ENCODE measurements at places on chromosomes 7 and 10.
A peak's percentile ranks its signal among the peaks of the same experiment; 100 is the strongest.

GRCh38 chr10:101020427-101021075 lies 10.4 kb downstream of the PDZD7 start:
- no peak for DNase-seq

- no peak for DNase-seq
Measured at GRCh38 chr7:105209870-105210269, 178.9 kb downstream of the SRPK2 start.

- DNase-seq: no peak
Measured at GRCh38 chr10:110848106-110848505, 23.6 kb upstream of the PDCD4 start.

- DNase-seq: no peak
Measured at GRCh38 chr10:105706281-105707026, 1065.4 kb downstream of the SORCS3 start.

GRCh38 chr7:29459589-29459988 lies 104.0 kb upstream of the PRR15 start:
- DNase-seq: no peak

- no peak for DNase-seq
Measured at GRCh38 chr7:11843113-11843765, 11.2 kb upstream of the THSD7A start.

DNA sequence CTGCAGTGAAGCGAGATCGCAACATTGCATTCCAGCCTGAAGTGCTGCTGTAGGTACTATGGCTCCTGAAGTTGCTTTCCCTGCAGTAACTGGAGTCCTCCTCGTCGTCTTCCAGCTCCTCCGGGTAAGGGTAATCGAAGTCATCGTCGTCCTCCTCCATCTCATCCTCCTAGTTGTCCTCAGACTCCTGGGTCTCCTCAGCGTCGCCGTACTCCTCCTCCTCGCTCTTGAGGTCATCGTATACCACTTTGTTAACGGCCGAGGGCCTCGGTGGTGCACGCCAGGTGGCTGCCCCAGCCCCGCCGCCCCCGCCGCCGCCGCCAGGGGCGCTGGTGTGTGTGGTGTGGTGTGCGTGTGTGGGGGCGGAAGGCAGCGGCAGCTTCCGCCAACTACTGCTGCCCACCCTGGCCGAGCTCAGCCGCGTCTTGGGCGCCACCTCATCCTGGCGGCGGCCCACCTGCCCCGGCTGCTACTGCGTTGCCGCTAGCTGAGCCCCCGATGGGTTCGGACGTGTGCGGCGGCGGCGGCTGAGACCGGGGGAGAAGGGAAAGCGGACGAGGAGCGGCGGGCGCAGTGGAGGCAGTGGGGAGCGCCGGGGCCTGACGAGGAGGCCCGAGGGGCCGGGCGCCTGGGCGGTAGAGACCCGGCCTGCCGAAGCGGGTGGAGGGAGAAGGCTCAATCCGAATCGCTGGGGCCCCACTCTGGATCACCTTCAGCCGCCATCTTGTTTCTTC lies 11.8 kb upstream of the ACBD5 start:
- DNase-seq: peak; percentile 81

GRCh38 chr7:147664541-147664940 lies 926.0 kb upstream of the C7orf33 start:
- DNase-seq: no peak

DNA sequence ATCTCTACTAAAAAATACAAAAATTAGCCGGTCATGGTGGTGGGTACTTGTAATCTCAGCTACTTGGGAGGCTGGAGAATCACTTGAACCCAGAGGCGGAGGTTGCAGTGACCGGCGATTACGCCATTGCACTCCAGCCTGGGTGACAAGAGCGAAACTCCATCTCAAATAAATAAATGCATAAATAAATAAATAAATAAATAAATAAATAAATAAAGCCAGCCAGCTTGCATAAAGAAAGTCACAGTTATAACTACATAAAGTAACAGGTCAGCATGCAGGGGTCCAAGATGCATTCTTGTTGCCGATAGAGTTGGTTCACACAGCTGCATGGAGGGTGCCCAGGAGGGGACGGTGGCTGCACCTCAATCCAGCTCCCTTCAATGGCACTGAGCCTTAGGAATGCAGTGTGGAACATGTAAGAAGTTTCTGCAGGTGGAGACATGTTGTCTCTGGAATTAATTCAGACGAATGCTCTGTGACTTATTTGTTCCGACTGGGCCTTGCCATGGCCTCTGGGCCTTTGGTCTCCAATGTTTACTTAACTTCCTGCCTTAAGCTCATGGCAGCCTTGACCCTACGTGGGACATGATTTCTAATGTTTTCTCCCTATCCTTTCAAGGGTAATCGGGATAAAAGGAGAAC lies 159.6 kb upstream of the PRKCQ start:
- DNase-seq: no peak

DNA sequence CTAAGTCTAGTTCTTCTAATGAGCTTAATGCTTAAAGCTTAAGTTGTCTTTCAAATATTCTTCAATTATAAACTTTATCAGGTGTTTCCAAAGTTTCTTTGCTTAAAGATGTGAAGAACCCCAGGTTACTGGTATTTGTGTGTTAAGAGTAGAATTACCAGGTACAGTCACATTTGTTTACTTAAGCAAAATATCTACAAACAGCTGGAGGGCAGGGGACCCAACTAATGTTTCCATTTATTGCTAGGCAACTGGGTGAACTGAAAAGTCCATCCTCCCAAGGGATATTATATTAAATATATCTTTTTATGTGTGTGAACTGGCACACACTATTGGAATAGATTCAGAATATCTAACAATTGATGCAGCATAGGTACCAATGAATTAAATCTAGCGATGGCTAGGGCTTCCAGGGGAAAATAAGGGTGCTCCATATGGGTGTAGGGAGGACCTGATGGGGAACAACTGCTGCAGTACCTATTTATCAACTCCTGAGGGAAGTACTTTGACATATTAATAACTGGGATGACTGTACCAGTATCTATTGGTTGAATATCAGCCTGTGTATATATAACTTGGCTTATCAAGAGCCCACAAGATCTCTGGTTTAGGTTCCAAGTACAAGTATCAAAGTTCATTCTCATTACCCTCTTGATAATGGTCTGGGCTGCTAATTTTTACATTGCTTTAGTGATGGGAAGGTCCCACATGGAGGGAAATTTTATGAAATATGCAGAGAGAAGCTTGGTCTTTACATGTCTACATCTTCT lies 10.3 kb upstream of the AGR3 start:
- DNase-seq: no peak

- DNase-seq: no peak
Measured at GRCh38 chr7:137789215-137789882, 57.4 kb downstream of the DGKI start.

- DNase-seq: peak; percentile 54
Measured at GRCh38 chr10:6089334-6090219, 743 bp downstream of the RBM17 start.

DNA sequence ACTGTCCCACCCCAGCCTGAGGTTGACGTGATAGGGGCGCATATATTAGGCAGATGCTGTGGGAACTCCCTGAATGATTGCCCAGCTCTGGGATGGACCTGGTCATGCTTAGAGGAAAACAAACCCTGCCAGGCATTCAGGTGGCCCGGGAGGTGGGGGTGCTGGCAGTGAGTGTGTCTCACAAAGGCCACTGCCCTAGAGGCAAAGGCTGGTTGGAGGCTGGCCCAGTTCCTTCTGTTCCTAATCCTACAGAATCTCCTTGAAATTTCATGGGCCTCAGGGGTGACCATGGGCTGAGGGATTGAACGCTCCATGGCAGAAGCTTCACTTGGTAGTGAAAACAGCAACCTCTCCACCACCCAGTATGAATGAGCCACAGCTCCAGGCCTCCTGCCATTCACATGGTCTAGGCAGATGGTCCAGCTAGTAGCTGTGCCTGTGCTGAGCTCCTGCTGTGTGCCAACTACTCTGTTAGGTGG lies 25.6 kb downstream of the ADRA2A start:
- DNase-seq: no peak

DNA sequence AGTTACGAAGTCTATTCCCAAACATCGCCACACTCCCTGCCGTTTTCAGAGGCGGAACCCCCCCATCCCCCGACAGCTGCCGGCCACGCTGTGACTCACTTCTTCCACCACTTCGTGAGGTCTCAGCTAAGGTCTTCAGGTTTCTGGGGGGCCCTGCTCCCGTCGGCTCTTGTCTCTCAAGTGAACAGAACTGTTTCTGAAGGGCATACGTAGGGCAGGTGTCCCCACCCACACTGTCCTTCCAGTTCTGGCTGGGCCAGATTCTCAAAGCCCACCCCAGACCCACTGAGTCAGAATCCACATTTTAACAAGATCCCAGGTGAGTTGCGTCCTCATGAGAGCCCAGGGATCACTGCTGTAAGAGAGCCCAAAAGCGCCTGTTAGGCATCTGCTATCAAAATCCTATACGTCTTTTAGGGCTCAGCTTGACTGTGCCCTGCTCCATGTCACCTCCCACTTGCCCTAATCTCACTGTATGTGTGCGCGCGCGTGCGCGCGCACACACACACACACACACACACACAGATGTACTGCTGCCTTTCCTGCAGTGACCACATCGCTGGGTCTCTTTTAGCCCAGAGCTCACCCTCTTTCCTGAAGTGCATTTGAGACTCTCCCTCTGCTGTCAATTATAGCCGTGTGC lies 78.8 kb downstream of the PROSER2 start:
- DNase-seq: no peak

DNA sequence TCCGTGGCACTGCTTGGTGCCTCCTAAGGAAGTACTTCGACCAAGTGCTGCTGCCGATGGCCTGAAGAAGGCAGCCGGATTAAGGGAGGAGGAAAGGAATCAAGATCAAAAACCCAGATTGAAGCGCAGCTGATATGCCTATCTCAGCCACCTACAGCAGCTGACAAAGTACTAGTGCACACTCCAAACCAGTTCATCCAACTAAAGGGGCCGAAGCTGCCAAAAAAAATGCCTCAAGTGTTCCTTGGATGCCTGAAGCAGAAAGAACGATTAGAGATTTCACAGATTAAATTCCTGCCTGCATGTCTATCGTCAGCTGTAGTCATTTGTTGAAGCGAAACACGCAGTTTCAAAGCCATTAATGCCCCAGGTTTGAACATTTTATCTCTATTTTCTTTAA lies 65.7 kb downstream of the TNRC18 start:
- DNase-seq: no peak

DNA sequence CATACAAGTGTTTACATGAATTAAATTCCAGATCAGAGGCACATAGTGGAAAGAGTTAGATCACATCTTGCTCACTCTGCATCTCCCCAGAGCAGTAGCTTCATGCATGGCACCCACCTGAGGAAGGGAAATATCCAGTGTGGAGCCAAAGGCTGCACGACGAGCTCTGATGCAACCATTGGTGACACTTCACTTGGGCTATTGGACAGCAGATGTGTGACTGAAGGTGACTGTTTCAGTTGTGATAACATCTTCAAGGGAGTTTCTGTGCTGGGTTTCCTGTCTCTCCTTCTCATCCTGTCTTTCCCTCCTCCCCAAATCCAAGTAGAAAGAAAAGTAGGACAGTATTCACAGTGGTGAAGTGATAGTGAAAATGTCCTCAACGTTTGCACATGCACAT lies 115.0 kb downstream of the TAF3 start:
- DNase-seq: no peak

- DNase-seq: no peak
Measured at GRCh38 chr10:33893506-33893905, 559.0 kb upstream of the NRP1 start.

GRCh38 chr7:40587419-40587818 lies 452.6 kb downstream of the SUGCT start:
- DNase-seq: no peak

GRCh38 chr10:32073659-32074058 lies 17.4 kb upstream of the KIF5B start:
- DNase-seq: no peak

- DNase-seq: peak; percentile 85
Measured at GRCh38 chr10:3783316-3783681, 1.7 kb downstream of the KLF6 start.

- no peak for DNase-seq
Measured at GRCh38 chr7:11428877-11429581, 403.0 kb downstream of the THSD7A start.

GRCh38 chr7:105849122-105849855 lies 27.1 kb downstream of the ATXN7L1 start:
- DNase-seq: peak; percentile 83

DNA sequence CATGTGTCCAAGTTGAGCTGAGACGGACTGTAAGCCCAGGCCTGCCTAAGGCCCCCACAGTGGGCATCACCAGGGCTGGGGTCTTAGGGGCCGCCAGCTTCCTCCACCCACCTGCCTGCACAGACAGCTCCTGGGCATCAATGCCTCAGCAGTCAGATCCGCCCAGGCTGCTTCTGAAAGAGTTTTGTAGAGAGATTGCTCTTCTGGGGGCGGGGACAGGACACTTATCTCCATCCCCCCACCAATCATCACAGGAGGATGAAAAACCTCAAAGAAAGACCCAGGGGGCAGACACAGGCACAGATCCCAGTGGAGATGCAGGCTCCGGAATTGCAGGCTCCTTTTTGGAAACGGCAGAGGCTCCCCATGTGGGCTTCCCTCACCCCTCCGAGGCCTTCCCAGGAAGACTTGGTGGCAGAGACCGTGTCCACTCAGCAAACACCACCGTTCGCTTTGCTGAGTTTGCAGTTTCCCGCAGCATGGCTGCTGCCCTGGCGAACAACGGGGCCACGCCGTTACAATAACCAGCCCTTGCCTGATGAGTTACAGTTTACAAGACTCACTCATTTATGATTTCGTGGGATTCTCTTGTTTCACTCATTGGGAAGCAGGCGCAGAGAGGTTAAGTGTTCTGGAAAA lies 96.4 kb downstream of the MKI67 start:
- peak; percentile 1 for DNase-seq

DNA sequence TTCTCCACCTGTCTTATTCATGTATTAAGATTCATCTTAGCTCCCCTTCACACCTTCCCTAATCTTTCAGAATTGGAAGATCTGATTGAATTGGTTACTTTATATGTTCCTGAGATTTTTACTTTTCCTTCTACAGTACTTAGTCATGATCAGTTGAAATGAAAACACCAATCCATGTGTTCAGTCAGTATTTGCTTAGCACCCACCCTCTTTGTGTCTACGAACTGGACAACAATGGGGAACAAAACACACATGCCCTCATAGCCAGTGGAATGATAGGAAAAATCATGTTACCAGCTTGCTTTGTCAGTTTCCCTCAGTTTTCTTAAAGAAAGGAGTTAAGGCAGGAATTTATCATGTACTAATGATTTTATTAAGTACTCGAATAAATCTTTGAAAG lies 2.0 kb downstream of the MASTL start:
- no peak for DNase-seq
